ENCODE measurements at places on chromosomes 2 and 18.

GRCh38 chr2:149132901-149133300 lies 94.4 kb downstream of the LYPD6B start:
- no peak for DNase-seq

DNA sequence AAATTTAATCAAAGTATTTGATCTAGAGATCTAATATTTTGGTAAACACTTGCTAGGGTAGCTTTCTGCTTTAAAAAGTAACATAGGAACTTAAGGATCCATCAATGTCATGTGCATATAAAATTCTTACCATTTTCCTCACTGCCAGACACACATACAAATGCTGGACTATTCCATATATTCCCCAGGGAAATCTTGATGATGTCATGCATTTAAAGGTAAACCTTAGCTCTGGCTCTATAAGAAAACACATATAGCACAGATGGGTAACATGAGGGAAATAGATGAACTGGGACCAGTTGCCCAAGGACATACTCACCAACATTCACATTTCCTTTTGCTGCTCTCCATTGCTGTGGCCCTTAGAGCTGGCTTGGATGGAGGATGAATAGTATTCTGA lies 79.1 kb upstream of the FMNL2 start:
- DNase-seq = no peak

DNA sequence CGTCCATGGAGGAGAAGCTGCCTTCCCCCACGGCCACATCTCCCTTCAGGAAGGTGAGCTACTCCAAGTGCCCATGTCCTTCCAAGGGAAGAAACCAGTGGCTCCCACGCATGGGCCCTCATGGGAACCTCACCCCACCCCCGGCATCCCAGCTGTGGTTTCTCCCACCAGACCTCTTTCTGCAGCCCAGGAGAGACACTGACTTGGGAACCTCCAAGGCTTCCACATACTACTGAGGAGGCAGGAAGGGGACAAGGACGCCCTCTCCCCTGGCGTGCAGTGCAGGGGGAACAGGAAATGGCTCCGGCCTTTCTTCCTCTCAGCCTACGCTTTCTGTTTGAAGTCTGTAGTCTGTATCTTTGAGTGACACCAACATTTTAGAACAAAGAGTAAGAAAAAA lies 104.5 kb upstream of the EPC2 start:
- DNase-seq = no peak

- no peak for DNase-seq
Measured at GRCh38 chr2:44943693-44944101, 2.2 kb downstream of the SIX3 start.

DNA sequence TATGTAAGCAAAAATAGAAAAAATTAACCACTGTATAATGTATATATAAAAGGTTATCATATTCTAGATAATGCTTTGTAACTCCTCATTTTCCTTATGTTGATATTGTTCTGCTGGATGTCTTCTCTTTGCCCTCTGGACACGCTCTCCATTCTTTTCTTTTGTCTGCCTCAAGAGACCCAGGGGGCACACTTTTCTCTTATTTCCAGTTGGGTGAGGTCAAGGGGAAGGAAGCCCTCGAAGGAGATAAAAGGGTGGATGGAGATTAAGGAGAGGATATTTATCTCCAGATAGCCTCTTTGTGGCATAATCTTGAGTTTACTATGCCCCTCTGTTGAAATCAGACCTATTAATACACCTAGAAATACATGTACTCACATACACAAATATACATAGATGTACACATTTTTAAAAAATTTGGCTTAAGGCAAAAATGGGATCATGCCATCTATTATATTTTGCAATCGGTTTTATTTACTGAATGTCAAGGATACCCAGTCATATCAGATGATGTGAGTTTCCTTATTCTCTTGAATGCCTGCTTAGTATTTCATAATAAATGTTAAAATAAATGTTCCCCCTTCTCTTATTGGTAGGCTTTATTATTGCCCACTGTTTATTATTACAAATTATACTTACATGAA lies 65.3 kb downstream of the LCLAT1 start:
- DNase-seq = no peak

GRCh38 chr2:206867006-206867405 lies 72.3 kb upstream of the CPO start:
- DNase-seq = no peak

DNA sequence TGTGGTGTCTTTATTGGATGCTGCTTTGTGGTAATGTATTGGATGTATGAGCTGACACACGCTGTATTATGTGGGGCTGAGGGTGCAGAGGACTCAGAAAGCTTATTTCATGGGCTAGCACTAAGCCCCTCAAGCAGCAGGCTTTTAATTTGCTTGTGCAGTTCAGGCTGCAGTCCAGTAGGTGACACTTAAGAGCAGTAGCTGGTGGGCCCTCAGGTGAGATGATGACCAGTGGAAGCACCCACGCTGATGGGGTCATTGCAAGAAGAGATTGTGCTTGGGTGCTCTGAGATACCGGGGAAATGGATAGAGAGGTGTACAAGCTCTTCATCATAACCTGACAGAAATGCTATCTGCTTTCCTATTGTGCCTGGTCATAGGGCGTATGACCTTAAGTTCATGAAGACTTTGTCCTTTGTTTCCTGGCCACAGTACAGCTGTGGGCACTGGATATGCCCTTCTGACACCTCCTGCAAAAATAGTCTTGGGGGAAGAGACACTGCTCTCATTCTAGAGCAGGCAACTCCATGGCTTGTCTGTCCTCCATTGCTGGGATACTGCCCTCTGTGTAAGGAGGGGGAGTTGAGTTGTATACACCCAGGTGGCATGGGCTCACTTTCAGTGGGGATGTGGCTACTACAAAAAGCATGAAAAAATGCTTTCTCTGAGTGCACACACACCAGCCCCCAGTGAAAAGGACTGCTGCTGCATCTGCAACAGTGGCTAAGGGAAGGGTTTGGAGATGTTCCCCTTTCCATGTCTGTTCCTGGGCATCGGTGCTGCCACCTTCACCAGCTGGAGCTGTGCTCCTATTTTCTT lies 205.7 kb upstream of the ZSWIM2 start:
- DNase-seq = no peak

DNA sequence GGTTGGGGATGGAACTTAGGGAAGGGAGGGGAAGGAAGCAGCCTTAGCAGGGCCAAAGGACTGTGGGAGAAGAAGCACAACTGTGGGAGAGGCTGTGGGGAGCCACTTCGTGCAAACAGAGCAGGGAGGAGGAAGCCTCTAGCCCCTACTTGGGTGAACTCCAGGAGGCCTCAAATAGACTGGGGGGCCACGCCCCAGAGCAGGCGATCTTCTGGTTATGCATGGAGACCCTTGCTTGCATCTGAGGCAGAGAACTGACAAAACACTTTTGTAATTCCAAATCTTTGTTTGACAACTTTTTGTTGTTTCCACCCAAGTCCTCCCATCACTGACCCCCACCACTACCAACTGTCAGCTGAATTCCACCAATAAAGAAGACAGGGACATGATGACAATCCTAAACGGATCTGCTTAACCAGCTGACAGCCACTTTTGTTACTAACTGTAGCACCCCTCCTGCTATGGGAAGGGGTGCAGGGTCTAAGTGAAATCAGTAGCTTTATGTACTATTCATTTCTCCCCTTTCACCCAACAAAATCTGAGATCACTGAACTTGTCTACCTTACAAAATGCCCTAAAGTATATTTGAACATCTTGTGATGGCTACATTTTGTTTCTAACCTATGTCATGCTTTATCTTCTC lies 80.5 kb upstream of the CPO start:
- DNase-seq = no peak

DNA sequence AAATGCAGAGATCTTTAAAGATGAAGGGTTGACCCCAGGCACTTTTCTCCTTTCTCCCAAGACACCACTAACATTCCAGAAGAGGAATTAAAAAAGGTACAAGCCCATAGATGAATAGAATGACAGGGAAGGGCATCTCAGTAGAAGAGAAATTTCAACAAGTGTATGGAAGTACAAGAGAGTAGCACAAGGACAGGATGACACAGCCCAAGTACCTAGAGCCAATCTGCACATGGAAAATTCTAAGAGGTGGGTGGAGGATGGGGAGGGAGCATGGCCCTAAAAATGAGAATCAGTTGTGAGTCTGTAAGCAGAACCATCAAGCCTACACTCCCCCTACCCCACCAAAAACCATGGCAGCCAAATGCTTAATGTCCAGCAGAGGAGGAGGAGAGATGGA lies 39.7 kb upstream of the LOXHD1 start:
- DNase-seq = no peak

DNA sequence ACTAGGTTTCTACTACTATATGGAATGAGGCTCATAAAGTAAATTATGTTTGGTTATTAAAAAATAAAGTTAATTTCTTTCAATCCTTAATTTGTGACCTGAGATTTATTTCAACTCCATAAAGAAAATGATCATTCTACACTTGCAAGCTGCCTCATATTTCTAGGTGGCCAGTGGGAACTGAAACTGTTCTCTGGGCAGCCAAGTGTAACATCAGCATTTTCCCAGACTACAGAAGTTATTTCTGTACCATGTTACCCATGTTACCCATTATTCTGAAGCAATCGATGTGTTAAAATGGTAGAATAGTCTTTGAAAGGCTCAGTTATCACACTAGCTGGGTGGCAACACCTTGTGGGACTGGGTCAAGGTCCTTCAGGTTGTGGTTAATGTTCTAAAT lies 139.3 kb upstream of the FBXO11 start:
- no peak for DNase-seq

DNA sequence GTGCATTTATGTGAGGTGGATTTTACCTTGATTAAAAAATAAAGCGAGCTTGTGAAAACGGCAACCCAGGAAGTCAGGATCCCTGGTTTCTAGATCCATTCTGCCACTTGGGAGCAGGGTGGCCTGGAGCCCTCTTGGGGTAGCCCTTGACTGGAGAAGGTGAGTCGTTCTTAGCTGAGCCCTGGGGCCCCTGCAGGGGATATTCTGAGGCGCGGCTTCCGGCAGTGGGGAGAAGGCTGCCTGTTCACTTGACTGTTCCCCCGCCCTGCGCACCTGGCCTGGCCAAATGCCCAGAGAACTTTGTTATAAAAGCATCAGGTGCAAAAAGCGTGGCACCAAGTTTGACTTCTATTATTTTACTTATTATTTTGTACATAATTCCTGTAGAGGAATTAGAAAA lies 221.9 kb downstream of the DYSF start:
- DNase-seq = no peak

DNA sequence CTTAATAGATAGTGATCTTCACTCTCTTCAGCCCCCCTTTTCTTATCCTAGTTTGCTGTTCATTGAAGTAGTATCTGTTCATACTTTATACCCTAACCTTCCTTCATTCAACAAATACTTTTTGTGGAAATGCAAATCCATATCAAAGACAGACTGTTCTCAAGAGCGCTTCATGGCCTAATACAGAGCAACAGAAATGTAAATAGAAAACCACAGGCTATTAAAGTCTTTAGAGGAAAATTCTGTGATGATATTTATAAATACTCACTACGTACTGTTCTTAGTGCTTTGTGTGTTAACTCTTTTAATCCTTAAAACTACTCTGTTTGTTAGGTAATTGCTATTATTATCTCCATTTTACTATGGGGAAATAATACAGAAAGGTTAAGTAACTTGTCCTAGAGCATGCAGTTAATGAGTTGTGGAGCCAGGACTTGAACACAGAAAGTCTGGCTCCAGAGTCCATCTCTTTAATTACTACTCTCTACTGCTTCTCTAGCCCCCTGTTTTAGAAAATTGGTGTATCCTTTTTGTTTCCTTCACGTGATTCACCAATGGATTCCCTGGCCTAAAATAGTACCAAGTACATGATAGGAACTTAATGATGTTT lies 2.9 kb downstream of the MDH1 start:
- no peak for DNase-seq

GRCh38 chr18:901761-902160 lies 2.9 kb upstream of the ADCYAP1 start:
- no peak for DNase-seq

GRCh38 chr2:19312949-19313348 lies 45.5 kb downstream of the OSR1 start:
- DNase-seq = peak; percentile 38

Measured in HTR-8/SVneo (cell line).